Posterior cingulate gyrus (tissue), 11 donors: ENCODE measurements at places on chromosomes 5 and 9.
A peak's percentile ranks its signal among the peaks of the same experiment; 100 is the strongest.

DNA sequence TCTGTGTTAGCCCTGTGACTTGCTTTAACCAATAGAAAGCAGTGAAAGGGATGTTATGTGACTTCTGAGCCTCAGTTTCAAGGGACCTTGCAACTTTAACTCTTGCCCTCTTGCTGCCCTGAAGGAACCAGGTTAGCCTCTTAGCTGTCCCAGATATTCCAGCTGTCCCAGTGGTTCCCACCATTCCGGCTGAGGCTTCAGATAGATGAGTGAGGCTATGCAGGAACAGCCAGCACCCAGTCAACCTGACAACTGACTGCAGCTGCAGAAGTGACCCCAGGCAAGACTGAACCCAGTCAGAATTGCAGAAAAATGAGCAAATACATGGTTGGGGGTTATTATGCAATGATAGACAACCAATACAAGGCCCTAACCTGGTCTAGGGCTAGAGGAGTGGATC, 10.4 kb upstream of the CDC23 start:
- DNase-seq = no peak

DNA sequence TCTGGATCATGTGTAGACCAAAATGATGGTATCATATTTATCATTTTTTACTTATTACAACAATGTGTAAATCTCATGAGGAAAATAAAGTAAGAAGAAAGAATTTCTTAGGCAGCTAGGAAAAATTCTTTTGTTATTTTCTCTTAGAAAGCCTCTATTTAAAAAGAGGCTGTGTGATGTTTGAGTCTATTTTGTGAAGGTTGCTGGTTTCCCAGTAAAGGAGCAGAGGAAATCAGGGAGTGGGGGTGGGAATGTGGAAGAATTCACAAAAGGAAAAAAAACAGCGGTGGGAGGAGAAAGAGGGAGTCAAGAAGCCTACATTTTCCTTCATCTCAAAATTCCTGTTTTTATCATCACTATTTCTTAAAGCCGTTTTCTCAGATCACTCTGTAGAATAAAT, 20.1 kb downstream of the PTCH1 start:
- no peak for DNase-seq

- no peak for DNase-seq
Measured at GRCh38 chr5:136768457-136768856, 403.1 kb upstream of the TRPC7 start.

- no peak for DNase-seq
Measured at GRCh38 chr9:96514108-96514799, 64.3 kb downstream of the HABP4 start.

DNA sequence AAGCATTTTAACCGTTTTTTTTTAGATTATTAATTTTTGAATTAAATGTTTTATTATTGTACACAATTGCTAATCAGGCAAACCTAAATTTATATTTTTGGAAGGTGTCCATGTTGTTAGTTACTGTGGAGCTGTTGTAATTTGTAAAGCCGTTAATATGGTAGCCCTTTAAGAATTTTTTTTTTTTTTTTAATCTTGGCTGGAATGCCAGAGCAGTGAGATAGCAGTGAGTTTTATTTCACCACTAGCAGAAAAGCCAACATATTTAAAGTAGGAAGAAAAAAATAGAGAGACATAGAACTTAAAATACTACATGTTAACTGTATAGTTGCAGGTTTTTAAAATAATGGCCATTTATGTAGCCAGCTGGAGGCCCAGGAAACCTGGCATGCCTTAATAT, 35.3 kb upstream of the RNF20 start:
- no peak for DNase-seq

- DNase-seq = peak; percentile 84
Measured at GRCh38 chr5:116652196-116652729, 77.6 kb upstream of the SEMA6A start.
